Stimulated activated CD4-positive, alpha-beta T cell treated with anti-CD3 and anti-CD28 coated beads, Interleukin-4, amount 100 ng/mL, for 4 hours (primary cell): ENCODE measurements at places on chromosomes 2 and 18.

GRCh38 chr2:218317835-218318234 lies 25.5 kb upstream of the TMBIM1 start:
- DNase-seq: no peak

- peak; percentile 52 for DNase-seq
Measured at GRCh38 chr2:86221066-86221684, 21.9 kb downstream of the MRPL35 start.

- no peak for DNase-seq
Measured at GRCh38 chr2:220072669-220073220, 445.3 kb downstream of the SLC4A3 start.

- DNase-seq: no peak
Measured at GRCh38 chr2:144683107-144683753, 163.3 kb upstream of the ZEB2 start.

DNA sequence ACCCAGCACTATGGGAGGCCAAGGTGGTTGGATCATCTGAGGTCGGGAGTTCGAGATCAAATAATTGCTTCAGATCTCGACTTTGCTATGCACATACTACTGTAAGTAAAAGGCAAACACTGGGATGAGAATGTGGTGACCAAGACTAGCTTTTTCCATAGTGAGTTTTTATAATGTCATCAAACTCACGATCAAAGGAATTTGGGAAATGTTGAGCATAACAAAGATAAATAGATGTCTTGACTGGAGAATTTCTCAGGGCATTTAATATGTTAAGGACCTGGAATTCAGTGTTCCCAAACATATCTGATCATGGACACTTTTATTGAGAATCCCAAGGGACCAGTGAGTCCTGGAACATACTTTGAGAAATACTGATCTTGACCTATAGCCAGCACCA lies 205.6 kb downstream of the ARHGAP15 start:
- no peak for DNase-seq

DNA sequence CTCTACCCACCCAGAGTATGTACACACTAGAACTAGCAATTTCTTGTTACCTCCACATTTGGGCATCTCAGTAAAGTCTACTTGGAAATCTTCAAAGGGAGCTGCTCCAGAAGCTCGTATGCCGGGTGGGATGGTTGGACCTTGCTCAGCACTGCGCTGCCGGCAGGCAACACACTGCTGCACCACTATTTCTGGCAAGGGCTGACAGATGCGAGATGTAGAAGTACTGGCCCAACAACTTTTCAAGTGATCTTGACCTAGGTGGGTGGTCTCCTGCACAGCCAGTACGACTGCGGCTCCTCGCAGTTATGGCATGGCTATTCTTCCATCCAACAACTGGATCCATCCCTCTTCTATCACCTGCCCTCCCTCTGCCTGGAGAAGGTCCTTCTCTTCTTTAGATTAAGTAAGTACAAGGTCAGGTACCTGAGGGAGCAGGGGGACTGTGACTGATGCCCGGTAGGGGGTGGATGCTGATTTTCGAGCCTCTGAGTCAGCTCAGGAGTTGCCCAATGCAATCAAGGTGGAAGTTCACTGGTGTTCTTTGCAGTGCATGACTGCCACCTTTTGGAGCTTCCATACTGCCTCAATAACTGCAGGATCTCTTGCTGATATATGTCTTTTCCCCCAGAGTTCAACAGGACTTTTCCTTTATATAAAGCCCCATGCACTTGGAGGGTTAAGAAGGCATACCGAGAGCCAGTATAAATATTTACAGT lies 100.4 kb upstream of the SLC1A4 start:
- DNase-seq: no peak

- DNase-seq: no peak
Measured at GRCh38 chr2:494853-495252, 182.4 kb downstream of the TMEM18 start.

DNA sequence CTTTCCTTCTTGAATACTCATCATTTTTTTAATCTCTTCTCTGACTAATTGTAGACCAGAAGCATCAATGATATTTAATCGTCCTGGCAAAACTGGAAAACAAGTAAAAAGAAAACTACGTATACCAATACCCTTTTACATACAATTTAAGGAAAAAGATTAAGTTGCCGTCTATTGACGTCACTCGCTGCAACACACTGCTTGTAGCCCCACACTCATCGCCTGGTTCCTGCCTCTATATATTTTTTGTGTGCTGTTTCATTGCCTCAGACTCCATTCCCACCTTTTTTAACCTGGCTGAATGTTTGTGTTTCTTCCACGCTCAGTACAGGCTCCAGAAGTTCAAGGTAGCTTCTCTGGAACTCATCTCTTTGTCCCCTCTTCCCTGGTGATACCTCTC lies 536.2 kb downstream of the METTL4 start:
- DNase-seq: no peak

DNA sequence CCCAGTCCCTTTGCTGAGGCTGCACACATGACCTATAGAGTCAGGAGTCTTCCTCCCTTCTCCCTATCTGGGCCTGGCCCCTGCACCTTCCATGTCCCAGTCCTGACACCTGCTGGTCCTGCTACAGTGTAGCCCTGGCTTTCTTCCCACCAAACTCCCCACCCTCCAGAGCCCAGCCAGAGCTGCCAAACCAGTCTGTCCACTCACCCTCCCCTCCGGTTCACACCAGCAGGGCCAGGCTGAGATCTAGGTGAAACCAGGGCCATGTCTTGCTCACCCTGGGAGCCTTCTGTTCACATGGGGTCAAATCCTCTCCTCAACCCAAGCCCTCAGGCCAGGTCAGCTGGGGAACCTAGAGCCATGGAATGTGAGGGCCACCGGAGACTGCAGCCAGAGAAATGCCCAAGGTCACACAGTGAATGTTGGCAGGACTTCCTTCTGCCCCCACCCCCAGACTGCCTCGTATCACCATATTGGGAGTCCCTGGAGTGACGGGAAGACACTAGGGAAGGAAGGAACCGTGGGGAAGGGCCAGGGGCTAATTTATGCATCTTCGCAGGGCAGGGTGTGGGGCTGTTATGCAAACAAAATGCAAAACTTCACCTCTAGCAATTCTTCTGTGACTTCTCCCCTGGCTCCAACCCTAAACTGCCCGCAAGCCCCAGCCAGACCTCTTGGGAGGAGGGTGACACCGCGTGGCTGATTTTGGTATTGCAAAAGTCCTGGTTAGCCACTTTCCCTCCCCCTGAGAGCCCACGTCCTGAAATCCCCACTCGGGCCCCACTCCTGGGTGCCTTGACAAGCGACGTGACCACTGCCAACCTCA lies 14.6 kb downstream of the TNS1 start:
- DNase-seq: peak; percentile 32

DNA sequence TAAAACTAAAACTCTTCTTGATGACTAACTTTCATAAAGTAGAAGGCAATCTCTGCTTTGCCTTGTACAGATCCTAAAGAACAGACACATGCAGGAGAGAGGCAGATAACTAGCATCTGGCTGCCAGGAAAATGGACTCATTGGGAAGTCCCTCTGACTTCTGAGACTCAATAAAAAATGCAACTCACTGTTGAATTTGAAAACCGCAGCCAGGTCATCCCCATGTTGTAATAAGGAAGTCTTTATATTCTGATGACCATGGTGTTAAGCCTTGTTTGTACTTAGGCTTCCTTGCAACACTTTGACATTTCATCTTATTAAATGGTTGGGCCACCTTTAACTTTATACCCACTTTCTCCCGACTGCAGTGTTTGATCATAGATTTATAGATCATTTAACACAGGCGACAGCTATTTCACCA lies 375.1 kb upstream of the KCNH7 start:
- no peak for DNase-seq

DNA sequence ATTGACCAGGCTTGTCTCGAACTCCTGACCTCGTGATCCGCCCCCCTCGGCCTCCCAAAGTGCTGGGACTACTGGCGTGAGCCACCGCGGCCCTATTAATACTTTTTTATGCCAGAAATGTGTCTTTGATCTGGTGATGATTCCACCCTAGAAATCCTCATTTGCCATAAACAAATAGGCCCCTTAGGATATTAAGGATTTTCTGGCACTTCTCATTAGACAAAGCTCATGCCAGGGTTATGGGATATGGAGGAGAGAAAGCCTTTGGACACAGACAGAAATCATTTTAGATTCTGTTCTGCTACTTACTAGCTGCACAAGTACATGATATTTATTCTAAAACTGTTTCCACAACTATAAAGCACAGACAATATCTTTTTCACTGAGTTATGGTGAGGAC lies 24.1 kb downstream of the SLC40A1 start:
- DNase-seq: no peak

DNA sequence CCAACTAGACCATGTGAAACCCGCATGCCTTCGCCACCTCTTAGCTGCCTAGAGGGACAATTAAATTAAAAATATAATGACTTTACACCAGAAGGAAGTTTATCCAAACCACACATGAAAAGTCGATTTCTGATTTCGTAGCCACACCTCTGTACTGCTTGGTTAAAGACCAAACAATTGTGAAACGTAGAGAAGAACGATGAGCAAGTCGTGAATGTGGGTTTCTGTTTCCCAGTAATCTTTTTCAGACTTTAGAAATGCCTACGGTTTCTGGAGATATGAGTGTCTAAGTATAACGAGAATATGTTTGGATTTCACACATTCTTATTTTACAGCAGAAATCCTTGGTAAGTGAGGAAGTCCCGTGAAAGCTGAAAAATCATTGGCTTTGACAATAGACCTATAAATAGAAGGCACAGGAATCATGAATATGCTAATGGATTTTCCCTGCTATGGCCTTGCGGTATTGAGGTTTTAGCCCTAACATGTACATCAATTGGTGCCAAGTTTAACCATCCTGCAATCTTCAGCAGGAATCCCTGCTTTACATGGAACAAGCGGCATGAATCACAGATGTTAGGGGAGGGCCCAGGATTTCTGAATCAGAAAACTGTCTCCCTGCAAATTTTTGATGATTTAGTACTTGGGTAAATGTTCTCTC lies 105.6 kb downstream of the TTC32 start:
- DNase-seq: no peak

DNA sequence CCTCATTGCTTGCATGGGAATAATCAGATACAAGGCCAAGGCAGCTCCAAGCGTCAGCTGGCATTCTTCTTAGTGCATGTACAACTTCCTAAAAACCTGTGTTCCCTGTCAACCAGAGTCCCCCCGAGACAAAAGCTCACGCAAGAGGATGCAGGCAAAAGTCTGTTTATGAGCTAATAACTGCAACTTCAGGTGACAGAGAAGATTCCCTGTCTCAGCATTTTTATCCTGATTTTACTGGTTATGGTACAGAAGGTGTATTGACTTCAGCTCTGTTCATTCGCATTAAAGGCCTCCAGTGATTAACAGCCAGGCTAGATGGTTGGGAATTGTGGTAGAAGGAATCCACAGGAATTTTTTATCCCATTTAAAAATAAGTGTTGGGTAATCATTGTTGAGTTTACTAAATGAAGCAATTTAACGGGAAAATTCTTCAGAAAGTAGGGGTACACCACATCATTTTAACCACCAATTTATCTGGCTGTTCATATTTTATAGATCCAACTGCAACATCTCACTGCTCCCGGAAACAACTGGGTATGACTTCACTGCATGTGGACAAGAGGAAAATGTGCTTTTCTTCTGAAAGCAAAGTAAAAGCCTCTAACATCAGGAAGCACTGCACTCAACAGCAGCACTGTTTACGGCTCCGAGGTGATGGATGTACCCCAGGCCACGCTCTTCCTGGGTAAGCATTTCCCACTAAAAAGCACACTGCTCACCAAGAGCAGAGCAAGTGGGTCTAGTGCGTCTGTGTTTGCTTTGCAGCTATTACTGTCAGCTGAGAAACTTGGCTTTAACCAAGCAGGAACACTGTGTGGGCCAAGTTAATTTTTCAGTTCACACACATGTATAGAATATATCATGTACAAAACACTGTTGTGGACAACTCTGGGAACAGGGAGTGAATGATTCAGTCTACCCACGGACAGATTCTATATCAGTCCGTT lies 31.9 kb downstream of the CCBE1 start:
- DNase-seq: no peak

DNA sequence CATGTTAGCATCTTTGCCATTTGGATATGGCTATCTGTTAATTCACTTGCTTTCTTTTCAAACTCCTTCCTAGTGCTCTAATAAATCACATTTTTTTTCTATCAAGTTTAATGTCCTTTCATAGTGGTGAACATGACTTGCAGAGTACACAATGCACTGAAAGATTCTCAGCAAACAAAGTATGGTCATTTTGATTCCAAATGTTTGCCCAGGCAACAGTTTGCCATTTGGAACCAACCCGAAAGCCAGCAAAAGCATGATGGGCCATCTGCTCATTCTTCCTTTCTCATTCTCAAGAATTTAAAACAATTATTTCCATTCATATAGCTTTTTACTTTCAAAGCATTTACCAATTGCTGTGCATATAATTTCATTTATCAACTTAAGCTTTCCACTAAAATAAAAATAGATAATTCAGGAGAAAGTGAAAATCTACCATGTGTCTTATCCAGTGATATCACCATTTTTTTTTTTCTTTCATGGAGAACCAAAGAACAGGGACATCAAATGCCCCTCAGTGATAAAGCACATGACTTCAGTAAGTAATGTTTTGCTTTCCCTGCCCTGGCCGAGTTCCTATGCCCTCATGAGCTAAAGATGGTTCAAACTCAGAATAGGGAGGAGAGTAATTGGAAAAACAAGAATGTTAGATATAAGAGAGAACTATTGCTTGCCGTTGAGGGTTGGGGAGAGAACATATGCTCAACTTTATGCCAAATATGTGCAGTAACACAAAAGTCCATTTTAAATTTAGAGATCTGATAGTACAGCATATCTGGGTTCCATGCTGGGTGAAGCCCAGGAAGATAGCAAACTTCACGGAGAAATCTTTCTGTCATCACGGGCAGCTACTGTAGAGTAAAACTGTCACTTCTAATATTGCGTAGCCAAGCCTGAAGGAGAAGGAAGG lies 62.1 kb downstream of the HNMT start:
- no peak for DNase-seq

- no peak for DNase-seq
Measured at GRCh38 chr2:170950221-170950761, 21.2 kb downstream of the GORASP2 start.

DNA sequence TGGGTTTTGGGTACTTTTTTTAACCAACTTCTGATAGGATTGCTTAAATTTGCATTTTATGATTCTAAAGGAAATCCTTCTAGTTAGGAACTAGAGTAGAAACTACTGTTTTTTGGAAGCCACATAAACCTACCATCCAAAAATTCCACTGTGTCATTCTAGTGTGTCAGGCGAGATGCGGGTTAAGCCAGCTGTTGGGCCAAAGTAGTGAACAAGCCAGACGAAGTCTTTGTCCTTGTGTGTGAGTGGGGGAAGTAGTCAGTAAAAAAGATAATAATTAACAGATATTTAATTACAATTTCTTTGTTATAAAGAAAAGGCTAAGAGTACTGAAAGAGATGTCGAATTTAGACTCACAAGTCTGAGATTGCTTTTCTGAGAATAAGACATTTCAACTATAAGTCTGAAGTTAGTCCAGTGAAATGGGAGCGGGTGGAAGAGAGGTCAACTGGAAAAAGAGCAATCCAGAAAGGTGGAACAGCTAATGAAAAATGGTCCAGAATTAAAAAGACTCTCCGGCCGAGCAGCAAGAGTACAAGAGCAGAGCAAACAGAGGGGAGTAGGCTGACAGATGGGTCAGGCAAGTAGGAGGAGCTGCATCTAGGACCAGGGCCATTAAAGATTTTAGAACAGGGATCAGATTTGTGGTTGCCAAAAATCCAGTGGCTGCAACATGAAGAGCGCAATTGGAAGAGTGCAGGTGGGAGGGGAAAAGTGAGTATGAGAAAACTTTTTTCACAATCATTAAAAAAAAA lies 1.5 kb downstream of the EPB41L5 start:
- DNase-seq: no peak
